ENCODE measurements at places on chromosomes 11 and 22.
A peak's percentile ranks its signal among the peaks of the same experiment; 100 is the strongest.

- no peak for DNase-seq
Observed at GRCh38 chr11:14625586-14626205, 17.9 kb upstream of the PDE3B start.

DNA sequence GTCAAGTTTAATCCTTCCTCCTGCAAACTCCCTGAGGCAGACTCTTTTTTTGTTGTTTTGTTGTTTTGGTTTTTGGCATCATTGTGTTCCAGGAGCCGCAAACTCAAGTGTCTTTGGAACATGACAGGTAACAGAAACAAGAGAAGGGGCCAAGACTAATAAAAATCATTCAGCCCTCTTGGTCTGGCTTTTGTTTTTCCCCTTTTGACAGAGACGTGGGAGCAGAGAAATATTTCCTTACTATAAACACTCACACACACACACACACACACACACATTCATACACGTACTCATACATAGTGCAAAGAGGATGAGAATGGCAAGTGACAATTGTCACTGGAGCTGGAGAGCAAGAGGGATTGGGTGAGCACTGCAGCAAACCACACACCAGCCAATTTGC is 10.4 kb upstream of the ASPHD2 start:
- no peak for DNase-seq

- no peak for DNase-seq
Observed at GRCh38 chr11:112478806-112479205, 218.1 kb upstream of the PLET1 start.

DNA sequence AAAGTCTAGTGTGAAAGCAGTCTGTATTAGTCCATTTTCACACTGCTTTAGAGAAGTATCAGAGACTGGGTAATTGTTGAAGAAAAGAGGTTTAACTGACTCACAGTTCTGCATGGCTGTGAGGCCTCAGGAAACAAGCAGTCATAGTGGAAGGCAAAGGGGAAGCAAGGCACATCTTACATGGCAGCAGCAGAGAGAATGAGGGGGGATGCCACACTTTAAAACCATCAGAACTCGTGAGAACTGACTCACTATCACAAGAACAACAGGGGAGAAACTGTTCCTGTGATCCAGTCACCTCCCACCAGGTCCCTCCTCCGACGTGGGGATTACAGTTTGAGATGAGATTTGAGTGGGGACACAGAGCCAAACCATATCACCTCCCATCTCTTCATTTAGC is 13.8 kb upstream of the TUBA8 start:
- no peak for DNase-seq

GRCh38 chr22:40204321-40205116 is 26.8 kb downstream of the TNRC6B start:
- no peak for DNase-seq

DNA sequence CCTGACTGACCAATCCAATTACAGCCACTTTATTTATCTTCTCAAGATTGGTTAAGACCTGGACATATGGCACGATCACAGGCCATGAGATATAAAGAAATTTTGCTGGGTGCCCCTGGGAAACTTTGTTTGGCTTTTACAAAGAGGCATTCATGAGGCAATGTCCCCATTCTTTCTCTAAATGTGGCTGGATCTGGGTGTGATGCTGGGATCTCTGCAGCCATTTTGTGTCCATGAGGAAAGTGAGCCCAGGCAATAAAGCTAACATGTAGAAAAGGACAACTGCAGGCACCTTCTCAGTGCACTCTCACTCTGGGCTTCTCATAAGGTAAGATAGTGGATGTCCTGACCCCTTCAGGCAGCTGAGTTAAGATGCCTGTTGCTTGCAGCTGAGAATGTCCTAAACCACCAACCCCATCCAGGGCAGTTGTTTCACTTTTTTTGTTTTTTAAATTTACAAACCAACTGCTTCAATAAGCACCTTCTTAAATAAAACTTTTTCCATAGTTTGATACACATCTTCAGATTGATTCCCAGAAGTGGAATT is 372.3 kb downstream of the MIAT start:
- DNase-seq: no peak

GRCh38 chr11:75148436-75148983 is 2.4 kb upstream of the SLCO2B1 start:
- DNase-seq: no peak

GRCh38 chr22:32846780-32847491 is 45.4 kb downstream of the TIMP3 start:
- DNase-seq: no peak

- no peak for DNase-seq
Observed at GRCh38 chr22:29773233-29773632, 6.1 kb downstream of the UQCR10 start.

DNA sequence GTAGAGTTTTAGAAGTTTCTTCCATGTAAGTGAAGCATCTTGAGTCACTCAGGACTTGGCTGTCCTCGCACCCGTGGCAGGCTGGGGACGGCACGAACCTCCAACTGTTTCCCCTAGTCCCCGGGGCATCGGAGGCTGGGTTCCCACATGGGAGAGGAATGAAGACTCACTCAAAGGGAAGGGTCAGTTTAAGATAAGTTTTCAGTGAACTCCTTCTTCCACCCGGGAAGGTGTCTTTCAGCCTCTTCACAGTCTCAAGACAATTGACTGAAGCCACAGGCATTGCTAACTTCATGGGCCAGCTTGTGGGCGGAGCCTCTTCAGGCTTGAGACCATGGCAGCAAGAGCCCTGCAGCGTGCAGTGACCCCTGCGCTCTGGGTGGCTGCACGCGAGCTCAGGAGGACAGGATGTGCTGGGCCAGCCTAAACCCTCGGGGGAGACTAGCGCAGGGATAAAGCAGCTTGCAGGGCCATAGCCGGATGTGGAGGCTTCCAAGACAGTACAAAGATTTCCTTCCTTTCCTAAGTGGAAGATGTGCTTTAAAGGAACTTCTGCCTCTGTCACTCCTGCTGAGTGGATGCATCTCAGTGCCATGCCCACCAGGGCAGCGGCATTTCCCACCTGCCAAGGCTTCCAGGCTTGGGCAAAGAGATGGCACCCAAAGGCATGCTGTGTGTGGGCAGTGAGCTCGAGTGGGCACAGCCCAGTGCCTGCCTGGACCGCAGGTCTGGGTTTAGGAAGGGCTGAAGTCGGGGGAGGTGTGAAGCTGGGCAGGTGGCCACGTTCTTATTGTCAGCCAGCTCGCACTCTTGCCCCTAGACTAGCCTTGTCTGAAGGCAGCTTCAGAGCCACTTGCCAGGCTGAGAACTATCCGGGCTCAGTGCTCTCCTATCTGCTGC is 32.9 kb downstream of the PPIL2 start:
- no peak for DNase-seq

DNA sequence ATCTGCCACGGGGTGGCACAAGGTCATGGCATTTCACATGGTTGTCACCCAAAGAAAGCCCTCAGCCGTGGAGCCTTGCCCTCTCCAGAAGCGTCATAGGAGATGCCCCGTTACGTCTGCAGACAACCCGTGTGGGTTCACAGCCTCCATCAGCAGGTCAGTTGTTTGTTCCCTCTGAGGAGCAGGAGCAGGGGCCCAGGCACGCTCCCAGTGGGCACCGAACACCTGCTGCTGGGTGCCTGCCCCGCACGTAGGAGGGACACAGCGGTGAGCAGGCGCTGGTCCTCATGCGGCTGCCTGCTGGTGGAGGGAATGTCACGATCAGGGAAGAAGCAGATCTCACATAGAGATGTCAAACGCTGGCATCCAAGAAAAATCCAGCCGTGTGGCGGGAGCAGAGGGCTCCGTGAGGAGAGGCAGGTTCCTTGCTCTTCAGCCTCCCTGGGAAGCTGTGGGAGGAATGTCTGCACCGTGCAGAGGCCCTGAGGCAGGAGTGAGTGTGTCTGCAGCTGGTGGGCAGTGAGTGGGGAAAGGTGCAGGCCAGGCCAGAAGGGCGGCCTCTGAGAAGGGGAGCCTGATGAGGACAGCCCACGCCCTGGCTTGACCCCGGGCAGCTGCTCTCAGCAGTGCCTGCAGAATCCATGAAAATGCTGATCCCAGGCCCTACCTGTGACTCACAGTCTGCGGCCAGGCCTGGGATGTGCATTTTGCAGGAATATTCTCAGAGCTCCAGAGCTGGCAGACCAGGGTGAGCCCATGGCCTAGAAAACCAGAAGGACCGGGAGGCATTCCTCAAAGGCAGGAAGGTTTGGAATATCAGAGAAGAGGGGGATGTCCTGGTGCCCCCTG is 36.4 kb upstream of the TH start:
- DNase-seq: no peak

- DNase-seq: no peak
Observed at GRCh38 chr22:44847380-44847779, 95.0 kb downstream of the ARHGAP8 start.

- DNase-seq: peak; percentile 62
Observed at GRCh38 chr11:363948-364761, 5.1 kb upstream of the B4GALNT4 start.

DNA sequence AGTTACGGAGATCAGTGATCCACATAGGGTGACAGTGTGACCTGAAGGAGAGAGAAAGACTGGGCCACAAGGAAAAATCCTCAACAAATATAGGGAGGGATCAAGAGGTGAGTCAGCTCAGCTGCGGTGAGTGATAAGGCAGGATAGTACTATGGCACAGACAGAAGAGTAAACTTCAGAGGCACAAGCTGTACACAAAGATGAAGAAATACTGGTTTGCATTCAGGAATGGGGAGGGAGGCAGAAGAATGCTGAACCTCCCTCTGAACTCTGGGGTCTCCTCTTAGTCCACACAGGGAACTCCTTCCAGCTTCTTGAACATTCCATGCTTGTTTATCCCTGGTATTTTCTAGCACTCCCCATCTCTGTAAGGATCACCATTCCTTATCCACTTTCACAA is 162.7 kb downstream of the BARX2 start:
- no peak for DNase-seq

DNA sequence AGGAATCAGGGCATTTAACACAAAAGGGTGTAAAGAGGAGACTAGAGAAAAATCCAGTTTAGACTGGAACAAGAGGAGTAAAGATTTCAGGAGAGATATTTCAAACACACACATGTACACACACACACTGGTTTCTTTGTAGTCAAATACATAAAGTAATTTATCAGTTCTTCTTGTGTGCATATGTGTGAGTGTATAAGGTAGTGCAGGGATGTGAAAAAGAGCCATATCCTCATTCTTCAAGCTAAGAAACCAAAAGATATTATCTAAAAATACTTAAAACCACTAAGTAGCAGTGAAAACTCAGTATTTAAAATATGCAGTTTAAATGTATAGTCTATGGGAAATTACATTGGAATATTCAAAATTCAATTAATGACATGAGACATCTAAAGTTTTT is 52.5 kb upstream of the CARD18 start:
- DNase-seq: no peak

DNA sequence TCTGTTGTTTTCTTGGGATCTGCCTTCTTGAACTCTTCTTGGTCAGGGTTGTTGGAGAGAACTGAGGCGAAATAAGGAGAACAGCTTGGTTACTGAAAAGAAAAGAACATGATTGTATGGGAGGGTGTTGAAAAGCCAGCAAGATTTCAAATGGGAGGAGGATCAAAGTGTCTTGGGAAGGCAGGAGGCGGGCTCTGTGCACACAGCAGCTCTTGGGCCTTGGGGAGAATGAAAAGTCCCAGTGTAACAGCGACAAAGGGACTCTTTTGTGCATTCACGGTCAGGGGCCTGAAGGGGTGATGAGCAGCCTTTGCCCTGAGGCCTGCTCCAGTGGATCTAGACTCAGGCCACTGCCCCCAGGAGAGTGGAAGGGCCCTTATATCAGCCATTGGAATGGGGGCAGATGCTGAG is 135.4 kb downstream of the ADAMTS15 start:
- no peak for DNase-seq

- DNase-seq: no peak
Observed at GRCh38 chr11:35803115-35803514, 140.5 kb downstream of the TRIM44 start.

DNA sequence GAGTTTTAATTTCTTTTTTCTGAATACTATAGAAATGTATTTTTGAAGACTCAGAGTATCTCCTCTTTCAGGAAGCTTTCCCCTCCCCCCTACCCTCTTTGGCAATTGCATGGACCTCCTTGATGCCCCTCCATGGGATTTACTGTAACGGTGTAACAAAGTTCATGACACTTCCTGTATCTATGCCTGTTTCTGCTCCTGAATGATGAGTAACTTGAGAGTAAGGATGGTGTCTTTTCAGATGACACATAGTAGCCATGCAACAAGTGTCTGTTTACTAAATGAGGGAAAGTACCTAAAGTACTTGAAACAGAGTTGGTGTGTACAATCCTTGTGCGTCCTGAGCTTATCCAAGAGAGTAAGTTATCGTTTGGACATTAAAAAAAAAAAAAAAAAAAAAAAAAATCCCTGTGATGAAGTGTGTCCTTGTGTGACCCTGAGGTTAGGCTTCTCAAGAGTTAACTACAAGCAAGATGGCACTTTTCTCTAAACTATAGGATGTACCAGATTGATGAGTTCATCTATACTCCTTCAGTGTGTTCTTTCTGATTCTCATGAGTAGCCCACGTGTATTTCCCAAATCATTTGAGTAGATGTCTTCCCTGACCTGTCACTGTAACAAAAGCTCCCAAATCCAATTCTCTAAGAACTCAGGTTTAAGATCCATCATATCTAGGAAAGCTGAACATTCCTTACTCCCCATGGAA is 7.4 kb downstream of the ETS1 start:
- DNase-seq: no peak

DNA sequence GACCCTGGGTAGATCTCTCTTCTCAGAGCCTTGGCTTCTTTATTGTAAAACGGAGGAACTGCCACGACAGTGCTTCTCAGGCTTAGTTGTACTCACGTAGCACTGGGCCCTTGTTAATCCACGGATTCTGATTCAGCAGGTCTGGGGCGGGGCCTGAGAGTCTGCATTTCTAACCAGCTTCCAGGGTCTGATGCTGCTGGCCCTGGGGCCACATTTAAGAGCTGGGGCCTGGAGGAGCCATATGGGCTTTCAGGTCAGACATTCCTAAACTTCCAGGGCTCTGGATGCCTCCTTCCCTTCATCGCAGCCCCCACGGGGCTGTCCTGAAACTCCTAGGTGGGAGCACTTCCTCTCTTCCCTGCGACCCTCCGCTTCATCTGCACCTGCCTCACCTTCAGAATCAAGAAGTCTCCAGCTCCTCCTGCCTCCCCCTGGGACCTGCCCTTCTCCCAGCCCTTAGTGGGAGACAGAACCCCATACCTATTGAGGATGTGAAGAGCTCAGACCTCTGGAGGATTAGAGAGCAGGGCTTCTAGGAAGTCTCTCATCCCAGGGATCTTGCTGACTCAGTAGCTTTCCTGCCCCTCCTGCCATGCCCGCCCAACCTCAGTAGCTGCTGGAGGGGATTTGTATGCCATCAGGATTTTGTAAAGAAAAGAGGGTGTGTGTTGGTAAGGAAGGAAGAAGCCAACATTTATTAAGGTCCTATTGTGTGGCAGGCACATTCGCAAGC is 92.5 kb downstream of the LRRC32 start:
- DNase-seq: no peak
